Neural crest cell (in vitro differentiated cells): ENCODE measurements at places on chromosomes 7 and 10. TPM values are rescaled to one million over a fixed set of nuclear protein-coding genes. Genes with fewer than 3 reads are reported as not detected.

ARID5B gene
- 10.1 and 10.4 TPM in 2 replicates for total RNA-seq

DNA sequence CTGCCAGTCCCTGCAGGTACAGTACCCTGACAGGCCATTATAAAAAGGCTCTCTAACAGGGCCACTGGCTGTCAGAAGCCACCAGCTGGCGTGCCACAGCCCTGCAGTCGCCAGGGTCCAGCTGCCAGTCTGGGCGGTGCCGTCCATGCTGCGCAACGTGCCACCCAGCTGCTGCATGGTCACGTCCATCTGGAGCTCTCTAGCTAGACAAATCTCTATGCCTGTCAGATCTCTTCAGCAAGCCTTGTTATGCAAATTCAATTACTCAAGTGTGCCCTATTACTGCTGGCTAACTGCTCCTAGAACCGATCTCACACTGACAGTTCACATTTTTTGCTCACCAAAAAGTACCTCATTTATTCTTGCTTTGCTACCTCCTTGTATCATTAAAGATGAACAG lies 75.9 kb downstream of the HIBADH start:
- no peak for DNase-seq

- DNase-seq, result no peak
Measured at GRCh38 chr7:95317546-95317945, 6.8 kb downstream of the PON1 start.

BLNK gene
- total RNA-seq, result not detected in 2 replicates

GRCh38 chr7:110448918-110449317 lies 642.0 kb upstream of the LRRN3 start:
- no peak for DNase-seq

DNA sequence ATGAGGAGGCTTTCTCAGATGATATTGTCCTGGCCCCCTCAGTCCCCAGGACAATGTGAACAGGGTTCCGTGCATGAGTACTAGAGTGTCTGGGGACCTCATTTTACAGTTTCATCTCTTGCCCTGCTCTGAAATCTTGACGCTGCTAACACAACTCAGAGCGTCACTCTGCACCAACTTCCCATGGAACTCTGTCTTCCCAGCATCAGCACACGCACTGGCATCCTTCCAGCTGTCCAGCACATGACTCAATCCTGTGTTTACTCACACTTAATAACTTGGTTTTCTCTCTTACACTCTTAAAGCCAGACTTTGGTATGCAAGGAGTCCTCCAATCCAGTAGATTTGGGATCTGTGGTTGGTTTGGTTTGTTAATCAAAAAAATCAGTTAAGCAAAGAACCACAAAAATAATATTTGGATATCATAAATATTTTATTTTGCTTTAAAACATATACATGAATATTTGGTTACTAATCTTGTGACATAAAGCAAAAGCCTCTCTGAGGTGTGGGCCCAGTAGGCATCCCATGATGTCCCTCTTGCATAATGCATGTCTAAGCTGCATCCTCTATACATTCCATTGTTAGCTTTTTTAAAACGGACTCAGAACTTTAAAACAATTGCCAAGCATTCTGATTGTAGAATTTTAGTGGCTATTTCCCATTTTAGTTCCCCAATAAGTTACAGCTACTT lies 131.0 kb downstream of the CXCL12 start:
- no peak for DNase-seq

DNA sequence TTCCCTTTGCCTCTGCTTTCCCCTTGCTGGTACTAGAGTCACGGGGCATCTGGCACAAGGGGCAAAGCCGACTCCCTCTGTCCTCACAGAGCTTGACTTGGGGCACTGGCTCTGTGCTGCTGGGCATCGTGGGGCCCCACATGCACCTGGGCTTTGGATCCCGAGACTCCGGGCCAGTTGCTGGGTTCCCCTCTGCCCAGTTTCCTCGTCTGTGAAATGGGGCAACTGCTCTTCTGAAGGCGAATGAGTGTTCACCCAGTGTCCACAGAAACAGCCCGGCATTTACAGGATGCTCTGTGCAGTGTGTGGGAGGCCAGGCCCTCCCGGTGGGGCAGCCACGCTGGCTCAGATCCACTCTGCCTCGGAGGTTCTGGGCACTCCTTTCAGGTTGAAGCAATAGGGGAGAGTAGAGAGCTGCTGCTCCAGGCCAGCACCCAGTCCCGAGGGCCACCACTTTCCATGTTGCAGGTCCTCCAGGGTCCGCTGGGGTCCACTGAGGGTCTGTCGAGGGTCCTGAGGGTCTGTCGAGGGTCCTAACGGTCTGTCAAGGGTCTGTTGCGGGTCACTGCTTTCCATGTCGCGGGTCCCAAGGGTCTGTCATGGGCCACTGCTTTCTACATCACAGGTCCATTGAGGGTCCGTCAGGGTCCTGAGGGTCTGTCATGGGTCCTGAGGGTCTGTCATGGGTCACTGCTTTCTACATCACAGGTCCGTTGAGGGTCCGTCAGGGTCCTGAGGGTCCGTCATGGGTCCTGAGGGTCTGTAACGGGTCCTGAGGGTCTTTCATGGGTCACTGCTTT lies 103.6 kb downstream of the VIPR2 start:
- no peak for DNase-seq

DNA sequence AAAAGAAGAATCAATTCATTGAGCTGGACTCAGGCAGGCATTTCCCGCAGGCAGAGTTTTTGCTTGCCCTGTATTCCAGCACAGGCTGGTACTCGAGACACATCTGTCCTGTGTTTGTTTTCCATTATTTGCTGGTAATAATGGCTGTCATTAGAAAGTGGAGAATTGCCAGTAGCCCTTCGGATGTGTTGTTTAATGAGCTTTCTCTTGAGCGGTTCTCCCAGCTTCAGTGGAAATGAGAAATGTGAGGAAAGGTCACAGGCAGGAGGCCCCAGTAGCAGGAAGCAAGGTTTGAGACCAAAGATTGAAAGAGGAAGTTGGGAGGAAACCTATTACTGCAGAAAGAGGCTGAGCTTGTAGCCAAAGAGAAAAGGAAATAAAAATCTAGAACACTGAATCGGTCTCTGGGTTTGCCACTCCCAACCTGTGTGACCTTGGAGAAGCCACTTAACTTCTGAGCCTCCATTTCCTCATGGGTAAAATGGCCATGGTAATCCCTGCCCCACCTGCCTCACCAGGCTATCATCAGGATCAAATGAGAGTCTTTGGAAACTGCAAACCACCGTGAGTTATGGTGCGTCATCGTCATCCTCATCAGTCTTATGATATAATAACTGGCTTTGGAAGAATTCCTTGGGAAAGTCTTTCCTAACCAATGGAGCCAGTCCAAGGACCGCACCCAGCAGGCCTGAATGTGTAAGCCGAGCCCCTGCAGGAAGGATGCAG lies 67.7 kb downstream of the TACR2 start:
- no peak for DNase-seq
